ENCODE measurements at places on chromosomes 2 and 18. TPM values are rescaled to one million over a fixed set of nuclear protein-coding genes. Genes with fewer than 3 reads are reported as not detected.

DNA sequence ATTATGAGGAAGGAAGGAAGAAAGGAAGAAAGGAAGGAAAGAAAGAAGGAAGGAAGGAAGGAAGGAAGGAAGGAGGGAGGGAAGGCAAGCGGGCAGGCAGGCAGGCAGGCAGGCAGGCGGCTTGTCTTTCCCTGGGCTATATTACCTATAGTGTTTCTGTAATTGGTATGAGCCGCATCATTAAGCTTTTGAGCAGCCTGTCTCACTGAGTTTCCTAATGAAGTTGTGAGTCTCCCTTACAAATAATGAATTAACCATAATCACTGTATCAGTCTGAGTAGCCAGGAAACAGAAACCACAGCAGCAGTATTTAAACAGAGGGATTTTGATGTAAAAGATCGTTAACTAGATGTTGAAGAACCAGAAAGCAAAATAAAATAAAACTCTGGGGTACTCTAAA, 11.8 kb upstream of the SULT1C3 start:
- H3K36me3 ChIP-seq = no peaks in the 10 kb centered on the region
- H3K27ac ChIP-seq = no peak overlapping the region
- DNase-seq = no peak
- no peaks in the 10 kb centered on the region for H3K27me3 ChIP-seq
- H3K4me3 ChIP-seq = no peak overlapping the region
- H3K4me1 ChIP-seq = no peaks in the 10 kb centered on the region

GRCh38 chr18:44823782-44824181, 143.1 kb downstream of the SETBP1 start:
- no peaks in the 10 kb centered on the region for H3K27me3 ChIP-seq
- peaks cover 25% of the 10 kb centered on the region for H3K4me1 ChIP-seq
- H3K4me3 ChIP-seq = no peak overlapping the region
- DNase-seq = peak; percentile 25

DNA sequence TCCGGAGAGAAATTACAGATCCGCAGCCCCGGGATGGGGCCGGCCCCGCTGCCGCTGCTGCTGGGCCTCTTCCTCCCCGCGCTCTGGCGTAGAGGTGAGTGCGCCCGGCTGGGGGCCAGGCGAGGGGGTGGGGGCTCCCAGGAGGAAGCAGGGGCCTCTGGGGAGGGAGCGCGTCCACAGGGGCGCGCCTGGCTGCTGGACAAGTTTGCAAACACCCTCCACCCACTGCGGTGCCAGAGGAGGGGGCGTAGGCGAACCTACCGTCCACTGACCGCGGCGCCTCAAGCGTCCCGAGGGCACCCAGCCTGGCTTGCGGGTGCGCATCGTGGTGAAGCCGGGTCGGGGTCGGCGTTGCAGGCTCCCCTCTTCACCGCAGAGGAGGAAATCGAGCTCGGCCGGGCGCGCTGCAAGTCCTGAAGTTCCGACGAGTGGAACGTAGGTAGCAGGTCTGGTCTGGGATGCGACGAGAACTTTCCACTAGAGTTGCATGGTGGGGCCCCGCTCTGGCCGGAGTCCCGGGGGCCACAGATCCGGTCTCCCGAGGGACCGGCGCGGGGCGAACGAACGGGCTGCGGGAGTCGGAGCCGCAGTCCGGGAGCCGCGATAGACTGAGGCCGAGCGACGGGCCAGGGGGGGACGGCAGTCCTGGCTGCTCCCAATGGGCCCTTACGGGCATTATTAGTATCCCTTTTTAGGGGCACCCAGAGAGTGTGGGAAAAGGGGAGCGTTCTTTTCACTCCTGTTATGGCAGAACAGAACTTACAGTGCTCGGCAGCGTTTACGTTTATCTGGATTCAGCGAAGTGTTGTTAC, 502 bp downstream of the MERTK start:
- peak overlapping the region; percentile 73 for H3K4me3 ChIP-seq
- H3K27ac ChIP-seq = peak overlapping the region; percentile 85
- DNase-seq = no peak
- H3K36me3 ChIP-seq = no peaks in the 10 kb centered on the region
- no peaks in the 10 kb centered on the region for H3K4me1 ChIP-seq
- H3K27me3 ChIP-seq = no peaks in the 10 kb centered on the region

GRCh38 chr2:235458839-235459273, 35.0 kb upstream of the AGAP1 start:
- no peak overlapping the region for H3K4me3 ChIP-seq
- no peaks in the 10 kb centered on the region for H3K27me3 ChIP-seq
- H3K27ac ChIP-seq = peak overlapping the region; percentile 22
- H3K36me3 ChIP-seq = no peaks in the 10 kb centered on the region
- no peaks in the 10 kb centered on the region for H3K4me1 ChIP-seq
- peak; percentile 67 for DNase-seq

The CDH2 gene
- total RNA-seq = 0.16 TPM

The CXCR4 gene
- 32.4 TPM for total RNA-seq

GRCh38 chr2:85503851-85504777, 34.9 kb upstream of the MAT2A start:
- no peak for DNase-seq
- H3K4me1 ChIP-seq = no peaks in the 10 kb centered on the region
- no peak overlapping the region for H3K4me3 ChIP-seq
- peak overlapping the region; percentile 79 for H3K27ac ChIP-seq
- no peaks in the 10 kb centered on the region for H3K36me3 ChIP-seq

The PARD3B gene
- total RNA-seq = 66.2 TPM

GRCh38 chr2:65917986-65918385, 485.6 kb upstream of the SPRED2 start:
- DNase-seq = no peak
- H3K27ac ChIP-seq = no peak overlapping the region
- H3K27me3 ChIP-seq = no peaks in the 10 kb centered on the region
- H3K4me1 ChIP-seq = no peaks in the 10 kb centered on the region
- H3K36me3 ChIP-seq = no peaks in the 10 kb centered on the region

The COL4A4 gene
- total RNA-seq = 1.2 TPM

DNA sequence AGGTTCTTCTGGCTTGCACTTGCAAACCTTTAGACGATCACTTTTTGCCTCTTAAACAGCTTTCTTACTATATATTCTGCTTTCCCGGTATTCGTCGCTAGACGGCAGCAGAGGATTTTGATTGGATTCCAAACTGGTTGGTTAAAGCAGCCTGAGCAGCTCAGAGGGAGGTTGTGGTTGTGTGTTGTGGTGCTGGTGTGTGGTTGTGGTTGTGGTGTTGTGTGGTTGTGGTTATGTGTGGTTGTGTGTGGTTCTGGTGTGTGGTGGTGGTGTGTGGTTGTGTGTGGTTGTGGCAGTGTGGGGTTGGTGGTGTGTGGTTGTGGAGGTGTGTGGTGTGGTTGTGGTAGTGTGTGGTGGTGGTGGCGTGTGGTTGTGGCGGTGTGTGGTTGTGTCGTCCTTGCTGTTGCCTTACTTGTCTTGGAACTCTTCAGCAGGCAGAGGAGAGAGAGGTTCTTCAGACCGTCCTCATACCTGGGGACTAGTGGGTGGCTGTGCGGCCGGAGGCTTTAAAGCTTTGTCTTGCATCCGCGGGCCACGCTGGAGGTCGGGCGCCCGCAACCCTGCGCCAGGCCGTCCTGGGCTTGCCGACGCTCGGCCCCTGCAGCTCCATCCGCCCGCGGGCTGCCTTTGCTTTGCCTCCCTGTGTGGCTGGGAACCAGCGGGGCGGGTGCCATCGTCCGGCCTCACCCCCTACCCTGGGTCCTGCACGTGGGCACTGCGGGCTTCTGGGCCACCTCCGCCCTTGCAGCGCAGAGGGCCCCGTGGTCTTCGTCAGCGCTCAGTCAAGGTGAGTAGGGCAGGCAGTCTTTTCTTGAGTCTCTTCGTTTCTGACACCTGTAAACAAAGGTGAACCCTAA, 190.8 kb downstream of the ARHGAP28 start:
- no peak overlapping the region for H3K27ac ChIP-seq
- no peak overlapping the region for H3K4me3 ChIP-seq
- no peaks in the 10 kb centered on the region for H3K36me3 ChIP-seq
- no peak for DNase-seq
- H3K27me3 ChIP-seq = no peaks in the 10 kb centered on the region

DNA sequence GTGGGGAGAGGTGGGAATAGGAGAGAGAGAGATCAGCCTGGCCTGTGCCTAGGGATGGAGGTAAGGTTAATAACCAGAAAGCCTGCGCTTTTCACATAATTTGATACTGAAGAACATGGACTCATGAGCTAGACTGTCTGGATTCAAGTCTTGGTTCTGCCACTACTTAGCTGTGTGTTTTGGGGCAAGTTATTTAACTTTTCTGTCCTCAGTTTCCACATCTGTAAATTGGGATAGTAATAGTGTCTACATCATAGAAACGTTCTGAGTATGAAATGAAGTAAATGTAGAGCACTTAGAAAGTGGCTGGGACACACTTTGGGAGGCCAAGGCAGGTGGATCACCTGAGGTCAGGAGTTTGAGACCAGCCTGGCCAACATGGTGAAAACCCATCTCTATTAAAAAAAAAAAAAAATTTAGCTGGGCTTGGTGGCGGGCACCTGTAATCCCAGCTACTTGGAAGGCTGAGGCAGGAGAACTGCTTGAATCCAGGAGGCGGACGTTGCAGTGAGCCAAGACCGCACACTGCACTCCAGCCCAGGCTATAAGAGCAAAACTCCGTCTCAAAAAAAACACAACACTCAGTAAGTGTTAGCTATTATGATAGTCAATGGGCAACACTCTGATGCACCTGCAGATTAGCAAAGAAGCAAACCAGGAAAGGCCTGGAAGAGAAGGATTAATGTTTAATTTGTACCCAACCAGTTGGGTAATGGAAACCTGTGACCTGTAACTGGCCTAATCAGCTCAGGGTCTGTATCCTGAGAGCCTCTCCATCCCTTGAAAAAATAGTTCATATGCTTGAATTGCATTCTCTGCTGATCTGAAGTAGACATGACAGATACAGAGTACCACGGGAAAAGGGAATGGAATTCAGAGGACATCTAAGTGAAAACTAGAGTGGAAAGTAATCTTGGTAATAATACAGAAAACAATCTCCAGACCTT, 6.8 kb downstream of the GALM start:
- H3K4me1 ChIP-seq = no peaks in the 10 kb centered on the region
- no peaks in the 10 kb centered on the region for H3K36me3 ChIP-seq
- H3K4me3 ChIP-seq = no peak overlapping the region
- H3K27me3 ChIP-seq = no peaks in the 10 kb centered on the region
- no peak for DNase-seq

GRCh38 chr2:96554293-96555145, 18.0 kb downstream of the ARID5A start:
- peak overlapping the region; percentile 33 for H3K4me3 ChIP-seq
- H3K27me3 ChIP-seq = no peaks in the 10 kb centered on the region
- H3K27ac ChIP-seq = peak overlapping the region; percentile 75
- H3K36me3 ChIP-seq = peaks cover 13% of the 10 kb centered on the region
- H3K4me1 ChIP-seq = no peaks in the 10 kb centered on the region

The TBR1 gene
- 0.64 TPM for total RNA-seq

DNA sequence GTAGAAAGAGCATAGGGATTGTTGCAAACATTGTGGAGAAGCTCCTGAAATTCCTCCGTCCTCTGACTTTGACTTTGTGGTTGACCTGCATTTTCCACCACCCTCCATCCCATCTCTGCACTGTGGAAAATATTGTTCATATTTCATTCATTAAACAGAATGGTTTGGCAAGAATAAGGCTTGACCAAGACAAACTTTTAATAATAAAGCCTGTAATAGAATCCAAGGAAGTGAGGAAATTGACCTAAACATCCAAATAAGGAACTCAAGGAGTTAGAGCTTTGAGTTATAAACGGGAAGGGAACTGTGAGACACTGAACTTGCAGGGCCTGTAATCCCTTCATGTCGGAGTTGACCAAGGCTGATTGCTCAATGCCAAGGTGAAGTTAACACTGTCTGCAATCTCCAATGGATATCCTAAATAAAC, 115.2 kb downstream of the GFPT1 start:
- no peak overlapping the region for H3K4me3 ChIP-seq
- H3K36me3 ChIP-seq = no peaks in the 10 kb centered on the region
- H3K27ac ChIP-seq = peak overlapping the region; percentile 2
- H3K27me3 ChIP-seq = no peaks in the 10 kb centered on the region
- H3K4me1 ChIP-seq = no peaks in the 10 kb centered on the region
- no peak for DNase-seq

DNA sequence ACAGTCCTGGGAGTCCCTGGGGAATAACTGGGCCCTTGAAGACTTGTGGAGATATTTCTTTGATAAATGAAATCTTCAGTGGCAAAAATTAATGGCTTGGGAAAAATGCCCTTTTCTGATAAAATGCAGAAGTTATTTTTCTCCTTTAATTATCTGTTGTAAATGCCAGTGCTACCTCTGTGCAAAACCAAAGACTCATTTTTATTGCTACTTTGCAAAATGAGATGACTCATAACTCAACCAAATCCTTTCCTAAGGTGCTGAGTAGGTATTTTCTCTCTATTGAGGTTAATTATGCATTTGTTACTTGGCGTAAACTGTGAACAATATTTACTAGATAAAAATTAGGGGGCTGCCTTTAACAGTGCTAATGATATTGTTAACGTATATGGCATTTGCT, 163.9 kb downstream of the DOK6 start:
- H3K27me3 ChIP-seq = no peaks in the 10 kb centered on the region
- H3K27ac ChIP-seq = no peak overlapping the region
- H3K4me1 ChIP-seq = no peaks in the 10 kb centered on the region
- no peak overlapping the region for H3K4me3 ChIP-seq
- no peak for DNase-seq

DNA sequence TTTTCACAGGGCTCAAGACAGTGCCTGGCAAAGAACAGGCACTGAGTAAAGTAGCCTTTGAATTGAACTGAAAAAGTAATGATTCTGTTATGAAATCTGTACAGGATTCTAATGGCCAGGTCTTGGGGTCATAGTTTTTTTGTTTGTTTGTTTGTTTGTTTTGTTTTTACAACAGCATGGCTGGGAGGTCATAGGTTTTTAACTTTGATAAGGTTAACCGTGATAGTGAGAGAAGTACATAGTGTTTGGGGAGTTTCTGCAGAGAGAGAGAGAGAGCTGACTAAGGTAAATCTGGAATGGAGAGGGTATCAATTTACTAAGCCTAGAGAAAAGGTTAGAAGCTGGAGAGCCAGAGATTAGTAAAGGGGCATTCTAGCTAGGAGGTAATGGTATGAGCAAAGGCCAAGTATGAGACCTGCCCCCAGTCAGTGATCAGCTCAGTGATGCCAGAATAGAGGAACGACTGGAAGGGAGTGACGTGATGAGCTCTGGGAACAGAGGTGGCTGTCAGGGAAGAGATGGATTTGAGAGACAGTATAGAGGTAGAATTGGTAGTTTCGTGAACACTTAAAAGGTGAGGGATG, 25.9 kb downstream of the XRCC5 start:
- no peaks in the 10 kb centered on the region for H3K27me3 ChIP-seq
- H3K36me3 ChIP-seq = peaks cover 14% of the 10 kb centered on the region
- no peaks in the 10 kb centered on the region for H3K4me1 ChIP-seq
- H3K27ac ChIP-seq = no peak overlapping the region

Measured in breast epithelium (tissue), 4 donors.